ENCODE measurements at places on chromosomes 1 and 21. TPM values are rescaled to one million over a fixed set of nuclear protein-coding genes. Genes with fewer than 3 reads are reported as not detected.

The SPOCD1 gene
- polyA plus RNA-seq, result not detected

The RGS1 gene
- not detected for polyA plus RNA-seq

The CBS gene
- polyA plus RNA-seq, result 2.6 TPM

The TMCC2 gene
- polyA plus RNA-seq, result 0.93 TPM

The FAM43B gene
- polyA plus RNA-seq, result not detected

The HIVEP3 gene
- 4.7 TPM for polyA plus RNA-seq

The PRAMEF27 gene
- not detected for polyA plus RNA-seq

The KIF14 gene
- polyA plus RNA-seq, result 0.17 TPM

The C1orf226 gene
- polyA plus RNA-seq, result 1.1 TPM

The OR2T3 gene
- polyA plus RNA-seq, result not detected

The SPRR1B gene
- polyA plus RNA-seq, result not detected

The S100A3 gene
- not detected for polyA plus RNA-seq

The BCAS2 gene
- polyA plus RNA-seq, result 288 TPM

The KCNA3 gene
- not detected for polyA plus RNA-seq

The FCGR2B gene
- polyA plus RNA-seq, result not detected

The TRAF3IP3 gene
- polyA plus RNA-seq, result 1.3 TPM

The TDRKH gene
- polyA plus RNA-seq, result 10.4 TPM

The FCRL2 gene
- not detected for polyA plus RNA-seq

The S100A7A gene
- not detected for polyA plus RNA-seq

The LIN28A gene
- not detected for polyA plus RNA-seq

The MEX3A gene
- not detected for polyA plus RNA-seq

The TCEA3 gene
- 1.3 TPM for polyA plus RNA-seq

The PADI3 gene
- not detected for polyA plus RNA-seq

The LRRC38 gene
- polyA plus RNA-seq, result not detected

The IGSF5 gene
- polyA plus RNA-seq, result 3.5 TPM
